Fibroblast of lung (primary cell): ENCODE measurements at places on chromosomes 1 and 21. TPM values are rescaled to one million over a fixed set of nuclear protein-coding genes. Genes with fewer than 3 reads are reported as not detected.
A peak's percentile ranks its signal among the peaks of the same experiment; 100 is the strongest.

GRCh38 chr1:84282780-84283333 is 18.7 kb upstream of the SAMD13 start:
- no peak overlapping the region for H3K27ac ChIP-seq
- no peaks in the 10 kb centered on the region for H3K4me1 ChIP-seq
- no peak for DNase-seq

DNA sequence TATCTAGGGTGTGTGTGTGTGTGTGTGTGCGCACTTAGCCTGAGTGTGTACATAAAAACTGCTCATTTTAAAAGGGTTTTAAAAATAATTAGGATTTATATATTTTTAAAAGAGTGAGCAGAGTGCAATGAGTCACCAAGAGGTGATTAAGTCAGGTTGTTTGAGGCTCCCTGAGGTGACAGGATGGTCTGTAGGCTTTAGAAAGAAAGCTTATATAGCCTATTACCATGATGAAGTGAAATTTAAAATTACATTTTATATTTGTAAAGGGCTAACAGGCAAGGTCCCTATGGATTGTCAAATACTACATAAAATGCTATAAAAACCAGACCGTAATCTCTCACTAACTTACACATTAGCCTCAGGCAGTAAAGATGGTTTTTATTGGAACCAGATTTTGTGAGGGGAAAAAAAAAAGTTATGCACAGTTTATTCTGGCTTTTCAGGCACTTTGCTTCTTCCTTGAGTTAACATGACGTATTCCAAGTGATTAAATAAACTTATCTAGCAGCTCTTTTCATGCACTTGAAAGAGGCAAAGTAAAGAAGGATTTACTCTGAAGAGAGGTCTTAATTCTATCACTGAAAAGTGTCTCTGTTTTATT is 711.7 kb upstream of the PTBP2 start:
- H3K27ac ChIP-seq = no peak overlapping the region
- DNase-seq = no peak
- no peaks in the 10 kb centered on the region for H3K4me1 ChIP-seq
- H3K36me3 ChIP-seq = no peaks in the 10 kb centered on the region
- H3K4me3 ChIP-seq = no peak overlapping the region

GRCh38 chr1:204726478-204726877 is 40.9 kb upstream of the LRRN2 start:
- no peak overlapping the region for H3K4me3 ChIP-seq
- peak; percentile 78 for DNase-seq
- H3K36me3 ChIP-seq = no peaks in the 10 kb centered on the region
- no peak overlapping the region for H3K27ac ChIP-seq

Gene ECM1
- polyA plus RNA-seq = 108 and 137 TPM in 2 replicates

GRCh38 chr1:204560590-204561150 is 44.5 kb downstream of the MDM4 start:
- no peaks in the 10 kb centered on the region for H3K36me3 ChIP-seq
- H3K4me3 ChIP-seq = no peak overlapping the region
- peak; percentile 71 for DNase-seq
- H3K4me1 ChIP-seq = no peaks in the 10 kb centered on the region
- no peak overlapping the region for H3K27ac ChIP-seq
- H3K27me3 ChIP-seq = no peaks in the 10 kb centered on the region

Gene LAMC2
- 0.66 and 3.9 TPM in 2 replicates for polyA plus RNA-seq

GRCh38 chr1:201750934-201751333 is 78.0 kb upstream of the IPO9 start:
- peak; percentile 88 for DNase-seq
- no peaks in the 10 kb centered on the region for H3K36me3 ChIP-seq
- H3K27ac ChIP-seq = no peak overlapping the region
- H3K4me3 ChIP-seq = no peak overlapping the region

GRCh38 chr1:170567214-170567613 is 35.2 kb downstream of the GORAB start:
- H3K27ac ChIP-seq = no peak overlapping the region
- no peaks in the 10 kb centered on the region for H3K27me3 ChIP-seq
- DNase-seq = no peak
- no peaks in the 10 kb centered on the region for H3K36me3 ChIP-seq
- peaks cover 9% of the 10 kb centered on the region for H3K4me1 ChIP-seq
- no peak overlapping the region for H3K4me3 ChIP-seq

DNA sequence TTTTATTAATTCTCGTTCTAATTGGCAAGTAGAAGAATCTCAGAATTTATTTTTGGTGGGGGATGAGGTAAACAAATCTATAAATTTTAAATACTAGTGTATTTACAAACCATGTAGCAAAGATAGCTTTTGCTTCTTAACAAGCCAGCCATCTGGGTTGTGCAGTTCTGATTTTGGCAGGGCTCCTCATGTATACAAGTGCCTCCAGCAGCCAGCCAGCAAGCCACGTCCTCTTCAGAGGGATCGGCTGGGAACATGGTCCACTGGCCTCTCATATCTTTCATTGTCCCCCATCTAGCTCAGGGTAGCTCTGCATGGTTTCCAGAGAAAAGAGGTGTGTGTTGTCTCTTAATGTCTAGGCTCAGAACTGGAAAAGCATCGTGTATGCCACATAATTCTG is 659.1 kb downstream of the MRPL39 start:
- no peak overlapping the region for H3K27ac ChIP-seq
- no peaks in the 10 kb centered on the region for H3K36me3 ChIP-seq
- no peak overlapping the region for H3K4me3 ChIP-seq
- no peaks in the 10 kb centered on the region for H3K27me3 ChIP-seq
- H3K4me1 ChIP-seq = no peaks in the 10 kb centered on the region
- DNase-seq = no peak

DNA sequence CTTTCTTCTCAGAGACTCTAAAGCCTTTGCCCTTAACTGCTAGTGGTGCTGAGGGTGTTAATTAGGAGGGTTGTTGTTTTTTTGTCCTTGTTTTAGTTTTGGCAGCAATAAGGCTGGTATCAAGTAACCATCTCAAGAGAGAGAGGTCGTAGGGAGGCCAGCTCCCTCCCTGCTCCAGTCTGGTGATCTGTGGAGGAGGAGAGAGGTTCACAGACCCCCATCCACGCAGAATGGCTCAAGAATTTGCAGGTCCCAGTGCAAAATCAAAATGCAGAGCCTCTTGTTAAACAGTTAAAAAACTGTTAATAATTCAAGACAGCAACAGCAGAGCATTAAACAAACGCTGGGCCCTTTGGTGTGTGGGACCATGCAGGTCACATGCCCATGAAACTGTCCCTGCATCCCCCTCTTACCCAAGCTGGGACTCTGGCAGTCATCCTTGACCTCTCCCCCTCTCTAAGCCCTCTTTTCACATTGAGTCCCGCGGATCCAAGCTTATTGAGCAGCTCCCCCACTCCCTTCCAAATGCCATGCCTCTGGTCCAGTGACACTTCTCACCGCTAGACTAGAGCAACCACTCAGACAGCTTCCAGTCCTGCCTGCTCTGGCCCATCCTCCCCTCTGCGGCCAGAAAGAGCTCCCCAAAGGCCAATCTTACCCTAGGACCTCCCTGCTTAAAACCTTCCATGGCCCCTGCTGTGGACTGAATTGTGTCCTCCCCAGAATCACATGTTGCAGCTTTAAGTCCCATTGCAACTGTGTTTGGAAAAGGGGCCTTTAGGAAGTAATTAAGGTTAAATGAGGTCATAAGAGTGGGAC is 47.7 kb upstream of the RPL11 start:
- H3K36me3 ChIP-seq = no peaks in the 10 kb centered on the region
- no peak overlapping the region for H3K4me3 ChIP-seq
- DNase-seq = no peak
- H3K27me3 ChIP-seq = peaks cover 15% of the 10 kb centered on the region
- no peaks in the 10 kb centered on the region for H3K4me1 ChIP-seq
- H3K27ac ChIP-seq = no peak overlapping the region

Gene SPATA21
- not detected in 2 replicates for polyA plus RNA-seq

DNA sequence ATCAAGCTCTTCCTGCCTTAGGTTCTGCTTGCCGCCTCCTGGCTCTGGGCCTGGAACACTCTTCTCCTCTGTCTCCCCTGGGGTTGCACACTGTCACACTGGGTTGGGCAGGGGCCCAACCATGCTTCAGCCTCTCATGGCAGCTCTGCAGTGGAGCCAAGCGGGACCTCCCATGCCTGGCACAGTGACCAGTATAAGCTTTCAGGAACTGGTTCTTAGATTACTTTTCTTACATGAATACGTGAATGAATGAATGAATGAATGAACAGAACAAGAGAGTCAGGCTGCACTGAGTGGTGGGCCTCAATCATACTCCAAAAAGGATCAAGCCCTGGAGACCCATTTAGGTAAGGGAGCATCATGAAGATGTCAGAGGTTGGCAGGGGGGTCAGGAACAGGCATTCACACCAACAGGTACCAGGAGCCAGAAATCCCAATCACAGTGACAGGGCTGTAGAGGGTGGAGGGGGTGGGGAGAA is 30.8 kb upstream of the TMEM125 start:
- no peaks in the 10 kb centered on the region for H3K4me1 ChIP-seq
- no peak for DNase-seq
- H3K4me3 ChIP-seq = no peak overlapping the region
- H3K27me3 ChIP-seq = no peaks in the 10 kb centered on the region
- no peaks in the 10 kb centered on the region for H3K36me3 ChIP-seq

- no peaks in the 10 kb centered on the region for H3K27me3 ChIP-seq
- no peaks in the 10 kb centered on the region for H3K36me3 ChIP-seq
- no peak for DNase-seq
These were observed 19.9 kb downstream of the FMN2 start for GRCh38 chr1:240111558-240111957.

GRCh38 chr1:43622471-43622870 is 27.5 kb upstream of the KDM4A start:
- H3K4me1 ChIP-seq = no peaks in the 10 kb centered on the region
- H3K4me3 ChIP-seq = no peak overlapping the region
- H3K27ac ChIP-seq = no peak overlapping the region
- peaks cover 12% of the 10 kb centered on the region for H3K36me3 ChIP-seq
- H3K27me3 ChIP-seq = no peaks in the 10 kb centered on the region
- DNase-seq = no peak

DNA sequence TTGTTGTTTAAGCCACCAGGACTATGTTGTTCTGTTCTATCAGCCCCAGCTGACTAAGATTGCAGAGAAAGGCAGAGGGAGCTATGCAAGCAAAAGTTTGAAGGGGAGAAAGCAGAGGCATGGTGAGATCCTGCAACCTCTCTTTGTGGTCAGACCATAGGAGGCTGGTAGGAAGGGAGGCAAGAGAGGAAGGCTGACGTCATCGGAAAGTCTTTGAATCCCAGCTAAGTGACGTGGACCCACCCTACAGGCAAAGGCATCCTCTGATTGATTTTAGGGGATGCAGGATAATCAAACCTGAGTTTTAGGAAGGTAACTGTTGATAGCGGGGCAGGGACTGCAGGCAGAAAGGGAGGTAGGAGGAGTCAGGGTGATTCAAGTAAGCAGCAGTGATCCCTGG is 23.3 kb upstream of the TNNI1 start:
- peaks cover 4% of the 10 kb centered on the region for H3K27me3 ChIP-seq
- peak; percentile 68 for DNase-seq
- no peaks in the 10 kb centered on the region for H3K4me1 ChIP-seq
- no peak overlapping the region for H3K27ac ChIP-seq

DNA sequence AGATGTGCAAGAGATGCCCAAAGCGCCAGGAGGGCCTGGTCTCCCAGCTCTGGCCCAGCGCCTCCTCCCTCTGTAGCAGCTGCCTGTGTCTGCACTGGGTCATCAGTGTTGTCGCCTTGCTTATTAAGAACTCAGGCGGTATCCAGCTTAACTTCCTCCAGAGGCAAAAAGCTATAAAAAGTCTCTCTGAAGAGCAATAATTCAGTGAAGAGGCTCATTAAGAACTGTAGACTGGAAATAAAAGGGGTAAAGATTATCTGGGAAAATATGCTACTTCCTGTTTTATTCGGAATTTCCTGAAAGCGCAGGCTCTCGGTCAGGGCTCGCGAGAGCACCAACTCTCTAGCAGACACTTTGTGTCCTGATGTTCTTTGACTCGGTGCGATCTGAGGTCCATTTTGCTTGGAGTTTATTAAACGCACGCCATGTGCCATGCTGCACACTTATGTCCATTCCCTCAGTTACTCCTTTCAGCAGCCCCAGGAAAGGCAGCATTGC is 70.4 kb downstream of the MRPS6 start:
- H3K36me3 ChIP-seq = no peaks in the 10 kb centered on the region
- H3K27ac ChIP-seq = no peak overlapping the region
- no peak for DNase-seq
- peaks cover 3% of the 10 kb centered on the region for H3K4me1 ChIP-seq
- H3K4me3 ChIP-seq = no peak overlapping the region
- no peaks in the 10 kb centered on the region for H3K27me3 ChIP-seq

Gene KRTAP12-2
- not detected in 2 replicates for polyA plus RNA-seq

DNA sequence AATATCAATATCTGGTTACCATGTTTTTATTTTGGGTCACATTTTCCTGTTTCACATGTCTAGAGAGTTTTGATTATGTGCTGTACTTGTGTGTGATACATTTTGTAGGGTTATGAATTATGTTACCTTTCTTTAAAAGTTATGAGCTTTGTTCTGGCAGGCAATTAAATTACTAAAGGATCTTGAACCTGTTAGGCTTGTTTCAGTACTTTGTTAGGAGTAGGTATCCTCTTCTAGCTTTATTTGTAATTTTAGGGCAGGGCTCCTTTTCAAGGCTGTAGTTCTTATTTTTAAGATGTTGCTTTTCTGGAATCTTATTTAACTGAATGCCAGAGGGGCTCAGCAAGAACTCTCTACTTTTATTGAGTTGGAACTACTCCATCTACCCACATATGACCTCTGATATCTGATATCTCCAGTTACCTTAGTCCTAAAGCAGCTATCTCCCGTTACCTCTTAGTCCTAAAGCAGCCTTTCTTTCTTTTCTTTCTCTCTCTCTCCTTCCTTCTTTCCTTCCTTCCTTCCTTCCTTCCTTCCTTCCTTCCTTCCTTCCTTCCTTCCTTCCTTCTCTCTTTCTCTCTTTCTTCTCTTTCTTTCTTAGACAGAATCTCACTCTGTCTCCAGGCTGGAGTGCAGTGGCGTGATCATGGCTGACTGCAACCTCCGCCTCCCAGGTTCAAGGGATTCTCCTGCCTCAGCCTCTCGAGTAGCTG is 23.8 kb downstream of the KCTD3 start:
- no peaks in the 10 kb centered on the region for H3K4me1 ChIP-seq
- H3K27me3 ChIP-seq = no peaks in the 10 kb centered on the region
- no peak overlapping the region for H3K27ac ChIP-seq
- no peaks in the 10 kb centered on the region for H3K36me3 ChIP-seq
- DNase-seq = no peak
- H3K4me3 ChIP-seq = no peak overlapping the region

- H3K27ac ChIP-seq = no peak overlapping the region
- H3K36me3 ChIP-seq = no peaks in the 10 kb centered on the region
- DNase-seq = no peak
These were observed 187.9 kb downstream of the PTPRU start for GRCh38 chr1:29424266-29424665.

- no peak overlapping the region for H3K4me3 ChIP-seq
- H3K4me1 ChIP-seq = peaks cover 8% of the 10 kb centered on the region
- peaks cover 2% of the 10 kb centered on the region for H3K27me3 ChIP-seq
- H3K27ac ChIP-seq = no peak overlapping the region
- no peaks in the 10 kb centered on the region for H3K36me3 ChIP-seq
- DNase-seq = no peak
These were observed 15.9 kb upstream of the SAMD11 start for GRCh38 chr1:907611-908451.
